ENCODE measurements at places on chromosomes 6 and 20.

GRCh38 chr20:37279820-37280219 is 9.6 kb upstream of the MANBAL start:
- DNase-seq = no peak

DNA sequence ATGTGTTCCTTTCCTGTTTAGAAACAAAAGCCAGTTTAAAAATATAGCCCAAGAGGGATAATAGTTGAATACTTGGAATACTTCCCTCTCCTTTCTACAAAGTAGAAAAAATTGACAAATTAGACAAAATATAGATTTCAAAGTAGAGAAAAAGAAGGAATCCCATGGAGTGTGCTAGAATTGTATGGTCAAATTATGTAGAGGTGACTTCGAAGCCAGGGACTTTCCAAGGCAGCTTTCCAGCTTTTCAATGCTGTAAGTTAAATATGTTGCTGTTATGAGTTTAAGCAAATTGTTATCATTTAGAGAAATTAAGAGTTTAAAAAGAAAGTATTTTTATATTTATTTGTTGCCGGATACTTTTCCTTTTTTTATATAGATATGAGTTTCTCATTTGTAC is 415.5 kb upstream of the OPRM1 start:
- no peak for DNase-seq

DNA sequence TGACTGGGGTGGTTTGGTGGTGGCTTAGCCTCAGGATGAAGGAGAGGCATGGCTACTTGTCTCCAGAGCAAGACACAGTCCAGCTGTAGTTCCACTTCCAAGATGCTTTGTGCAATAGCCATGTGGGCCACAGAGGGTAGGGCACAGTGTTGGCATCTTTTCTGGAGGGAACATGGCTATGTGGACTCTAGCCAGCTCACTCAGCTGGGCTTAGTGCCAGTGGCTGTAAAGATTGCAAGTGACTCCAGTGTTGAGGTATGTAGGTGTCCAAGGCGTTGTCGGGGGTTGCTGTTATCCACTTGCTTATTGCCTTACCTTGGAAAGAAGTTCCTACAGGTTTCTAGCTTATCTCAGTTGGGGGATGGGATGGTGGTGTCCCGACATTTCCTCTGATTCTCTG is 233.4 kb downstream of the CD109 start:
- no peak for DNase-seq

GRCh38 chr6:138485005-138485545 is 14.2 kb downstream of the NHSL1 start:
- DNase-seq = no peak

GRCh38 chr6:154164397-154164796 is 125.4 kb downstream of the OPRM1 start:
- DNase-seq = peak; percentile 80

DNA sequence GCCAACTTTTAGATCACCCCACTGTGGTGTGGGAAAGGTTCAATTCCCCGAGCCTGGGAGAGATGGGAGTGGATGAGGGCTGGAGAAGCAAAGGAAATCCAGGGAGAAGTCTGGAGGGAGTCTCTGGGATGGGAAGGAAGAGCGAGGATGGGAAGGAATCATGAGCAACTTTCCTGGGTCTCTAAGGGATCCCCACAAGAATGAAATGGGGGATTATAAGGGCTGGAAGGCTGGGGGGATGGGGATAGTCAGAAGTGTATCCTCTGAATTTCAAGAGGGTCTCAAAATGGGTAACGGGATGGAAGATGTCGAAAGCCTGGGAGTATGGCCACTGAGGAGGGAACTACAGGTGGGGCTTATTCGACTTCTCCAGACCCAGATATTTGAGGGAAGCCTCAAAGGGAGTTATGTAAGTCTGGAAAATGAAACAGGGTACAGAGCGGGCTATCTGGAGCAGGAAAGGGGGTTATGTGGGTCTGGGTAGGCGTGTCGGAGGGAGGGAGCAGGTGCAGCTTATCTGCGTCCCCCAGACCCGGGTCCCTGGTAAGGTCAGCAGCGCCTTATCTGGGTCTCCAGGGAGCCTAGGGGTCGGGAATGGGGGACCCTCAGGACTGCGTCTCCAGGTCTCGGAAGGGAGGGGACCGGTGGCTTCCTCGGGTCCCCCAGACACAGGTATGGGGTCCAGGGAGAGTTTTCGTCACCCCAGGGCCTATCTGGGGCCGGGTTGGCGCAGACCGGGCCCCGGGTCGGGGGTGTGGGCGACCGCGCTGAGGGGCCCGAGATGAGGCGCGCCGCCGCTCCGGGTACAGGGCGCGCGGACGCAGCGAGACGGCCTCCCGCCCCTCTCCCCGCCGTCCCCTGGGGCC is 550 bp downstream of the PLAGL2 start:
- no peak for DNase-seq

- DNase-seq = no peak
Measured at GRCh38 chr20:17807651-17808050, 107.9 kb downstream of the BANF2 start.

GRCh38 chr20:5935384-5935783 is 14.9 kb downstream of the TRMT6 start:
- DNase-seq = no peak

- DNase-seq = peak; percentile 44
Measured at GRCh38 chr6:39688494-39688893, 36.7 kb downstream of the KIF6 start.

DNA sequence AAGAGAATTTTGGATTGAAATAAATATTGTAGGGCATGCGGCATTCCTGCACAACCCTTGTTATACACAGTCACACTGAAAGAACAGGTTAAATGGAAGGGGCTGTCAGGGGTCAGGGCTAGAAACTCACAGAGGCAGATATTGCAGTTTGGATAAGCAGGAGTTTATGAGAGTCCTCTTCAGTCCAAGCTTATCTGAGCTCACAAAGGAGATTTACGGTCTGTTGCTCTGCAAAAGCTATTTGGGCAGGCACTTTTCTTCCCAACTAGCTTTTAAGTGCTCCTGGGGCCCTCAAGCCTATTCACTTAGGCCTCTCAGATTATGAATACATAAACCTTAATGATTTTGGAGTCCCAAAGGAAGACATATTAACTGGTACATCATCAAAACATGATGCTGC is 156.2 kb downstream of the SOX4 start:
- DNase-seq = no peak

GRCh38 chr6:105259913-105260889 is 80.4 kb upstream of the POPDC3 start:
- no peak for DNase-seq

GRCh38 chr20:47400685-47401084 is 44.2 kb upstream of the ZMYND8 start:
- DNase-seq = no peak

DNA sequence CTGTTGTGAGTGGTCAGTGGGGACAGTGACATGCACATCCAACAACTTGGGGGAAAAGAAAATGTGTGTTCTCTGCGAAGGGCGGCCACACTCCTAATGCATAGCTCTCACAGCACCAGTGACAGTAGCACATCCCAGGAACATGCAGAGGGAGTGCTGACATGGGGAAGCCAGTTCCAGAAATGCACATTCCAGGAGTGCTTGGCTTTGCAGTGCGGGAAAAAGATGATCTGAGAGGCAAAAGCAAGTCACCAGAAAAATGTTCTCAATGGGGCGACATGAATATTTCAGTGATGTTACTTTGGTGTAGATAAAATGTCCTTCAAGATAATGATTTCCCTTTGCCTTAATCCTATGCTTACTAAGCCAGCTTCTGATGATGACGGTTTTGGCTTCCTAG is 42.9 kb upstream of the PDE10A start:
- no peak for DNase-seq

DNA sequence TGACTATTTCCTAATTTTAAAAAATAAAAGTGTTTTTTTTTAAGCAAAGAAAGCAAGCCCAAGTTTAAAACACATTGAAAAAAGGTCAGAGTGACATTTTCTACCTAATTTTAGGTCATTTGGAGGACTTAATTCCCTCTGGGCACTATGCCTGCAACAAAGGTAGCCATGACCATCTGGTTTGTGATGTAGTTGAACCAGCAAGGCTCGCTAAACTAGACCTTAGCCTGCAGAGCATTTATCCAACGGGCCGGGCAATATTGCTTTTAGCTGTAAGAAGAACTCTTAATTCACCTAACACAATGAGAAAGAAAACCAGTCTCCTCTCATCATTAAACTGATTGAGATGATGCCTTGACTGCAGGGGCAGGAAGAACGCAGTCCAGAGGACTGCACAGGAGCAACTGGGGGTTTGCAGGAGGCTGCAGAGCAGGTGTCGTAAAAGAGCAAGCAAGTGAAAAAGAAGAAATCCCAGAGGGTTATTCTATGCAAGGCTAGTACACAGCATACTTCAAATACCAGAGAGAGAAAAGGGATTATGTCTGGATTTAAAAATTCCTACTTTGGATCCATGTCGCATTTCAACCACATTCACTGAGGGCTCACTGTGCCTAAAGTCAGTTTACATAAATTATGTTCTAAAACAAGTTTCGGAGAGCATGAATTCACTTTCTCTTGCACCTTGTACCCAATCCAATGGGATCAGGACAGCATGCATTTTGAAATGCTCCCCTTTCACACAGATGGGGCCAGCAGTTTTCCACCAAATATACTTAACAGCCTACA is 12.8 kb downstream of the TRAF3IP2 start:
- DNase-seq = no peak

DNA sequence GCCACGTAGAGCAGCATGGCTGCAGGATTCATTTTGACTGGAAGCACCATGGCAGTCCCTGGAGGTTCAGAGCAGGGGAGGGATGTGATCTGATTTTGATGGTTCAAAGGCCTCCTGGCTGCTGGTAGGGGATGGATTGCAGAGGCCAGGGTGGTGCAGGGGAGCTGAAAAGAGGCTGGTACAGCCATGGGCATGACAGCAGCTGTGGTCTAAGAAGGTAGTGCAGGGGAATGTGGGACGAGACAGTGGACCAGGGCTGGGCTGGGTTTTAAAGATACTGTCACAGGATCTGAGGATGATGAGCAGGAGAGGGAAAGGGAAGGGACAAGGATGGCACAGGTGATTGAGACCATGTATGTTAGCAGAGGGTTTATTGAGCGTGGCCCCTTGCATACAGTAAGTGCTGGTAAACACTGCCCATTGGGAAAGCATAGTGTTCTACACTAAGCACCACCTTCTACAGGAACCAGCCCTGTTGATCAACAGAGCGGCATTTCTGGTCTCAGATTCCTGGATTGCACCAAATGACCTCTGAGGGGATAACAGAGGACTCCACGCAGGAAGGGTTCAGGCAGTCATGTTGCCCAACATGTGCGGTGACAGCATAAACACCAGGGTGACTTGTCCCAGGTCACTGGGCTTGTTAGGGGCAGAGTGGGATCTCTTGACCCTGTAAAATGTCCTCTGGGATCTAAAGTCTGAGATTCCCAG is 14.5 kb upstream of the SIRPA start:
- no peak for DNase-seq

- no peak for DNase-seq
Measured at GRCh38 chr6:72913797-72914196, 291.9 kb downstream of the KCNQ5 start.

DNA sequence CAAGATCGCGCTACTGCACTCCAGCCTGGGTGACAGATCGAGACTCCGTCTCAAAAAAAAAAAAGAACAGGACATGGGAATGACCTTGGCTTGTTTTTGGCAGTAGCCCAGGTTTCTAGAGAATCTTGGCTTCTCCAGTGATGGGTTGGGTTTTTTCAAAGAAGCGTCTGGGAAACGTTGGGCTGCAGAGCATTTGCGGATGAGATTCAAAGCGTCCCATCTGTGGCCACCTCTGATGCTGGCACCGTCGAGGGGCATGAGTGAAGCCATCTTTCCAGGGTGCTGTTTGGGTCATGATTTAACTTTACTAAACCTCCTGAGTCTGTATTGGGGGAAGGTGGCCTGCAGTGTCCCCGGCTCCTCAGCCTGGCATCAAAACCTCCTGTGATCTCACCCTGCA is 43.2 kb upstream of the SRF start:
- DNase-seq = no peak

DNA sequence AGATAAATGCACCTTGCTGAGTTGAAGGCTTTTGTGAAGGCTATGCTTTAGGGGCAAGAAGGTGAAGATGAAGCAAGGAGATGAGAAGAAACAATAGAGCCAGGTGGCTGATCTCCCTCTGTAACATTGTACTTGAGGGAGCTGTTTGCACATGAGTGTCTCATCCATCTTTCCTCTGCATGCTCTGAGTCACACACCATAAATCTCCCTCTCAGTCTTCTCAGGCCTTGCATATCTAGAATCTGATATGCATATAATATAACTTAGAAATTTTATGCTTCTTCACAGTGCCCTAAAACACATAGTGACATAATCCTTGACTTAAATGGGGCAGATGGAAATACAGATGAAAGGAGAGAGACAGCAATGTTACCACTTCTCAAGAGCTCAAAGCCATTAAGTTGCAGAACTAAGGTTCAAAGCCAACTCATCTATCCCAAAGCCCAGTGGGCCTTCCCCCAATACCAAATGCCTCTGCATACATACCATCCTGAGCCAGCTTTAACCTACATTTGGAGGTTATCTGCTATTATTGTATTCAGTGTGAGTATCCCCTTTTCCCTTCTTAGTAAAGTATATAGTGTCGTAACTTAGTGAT is 62.4 kb upstream of the STXBP5 start:
- DNase-seq = no peak

GRCh38 chr6:34333858-34334257 is 58.6 kb downstream of the NUDT3 start:
- no peak for DNase-seq

DNA sequence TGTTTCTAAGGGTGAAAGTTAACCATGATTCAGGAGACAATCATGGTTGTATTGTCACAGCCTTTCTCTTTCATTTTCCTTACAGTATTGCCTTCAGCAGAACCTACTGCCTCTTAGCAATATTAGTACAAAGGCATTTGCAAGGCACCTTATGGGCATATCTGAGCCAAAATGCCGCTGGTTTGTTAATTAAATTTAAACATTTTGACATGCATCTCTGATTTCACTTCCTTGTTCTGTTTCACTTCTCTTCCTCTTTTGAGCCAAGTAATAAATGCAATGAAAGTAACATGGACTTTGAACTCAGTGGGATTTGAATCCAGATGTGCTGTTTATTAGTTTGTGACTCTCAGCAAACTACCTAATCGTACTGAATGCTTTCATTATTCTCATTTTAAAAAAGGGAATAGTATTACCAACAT is 467.4 kb upstream of the CITED2 start:
- no peak for DNase-seq
